ENCODE measurements at places on chromosomes 12 and 14. TPM values are rescaled to one million over a fixed set of nuclear protein-coding genes. Genes with fewer than 3 reads are reported as not detected.
A peak's percentile ranks its signal among the peaks of the same experiment; 100 is the strongest.

DNA sequence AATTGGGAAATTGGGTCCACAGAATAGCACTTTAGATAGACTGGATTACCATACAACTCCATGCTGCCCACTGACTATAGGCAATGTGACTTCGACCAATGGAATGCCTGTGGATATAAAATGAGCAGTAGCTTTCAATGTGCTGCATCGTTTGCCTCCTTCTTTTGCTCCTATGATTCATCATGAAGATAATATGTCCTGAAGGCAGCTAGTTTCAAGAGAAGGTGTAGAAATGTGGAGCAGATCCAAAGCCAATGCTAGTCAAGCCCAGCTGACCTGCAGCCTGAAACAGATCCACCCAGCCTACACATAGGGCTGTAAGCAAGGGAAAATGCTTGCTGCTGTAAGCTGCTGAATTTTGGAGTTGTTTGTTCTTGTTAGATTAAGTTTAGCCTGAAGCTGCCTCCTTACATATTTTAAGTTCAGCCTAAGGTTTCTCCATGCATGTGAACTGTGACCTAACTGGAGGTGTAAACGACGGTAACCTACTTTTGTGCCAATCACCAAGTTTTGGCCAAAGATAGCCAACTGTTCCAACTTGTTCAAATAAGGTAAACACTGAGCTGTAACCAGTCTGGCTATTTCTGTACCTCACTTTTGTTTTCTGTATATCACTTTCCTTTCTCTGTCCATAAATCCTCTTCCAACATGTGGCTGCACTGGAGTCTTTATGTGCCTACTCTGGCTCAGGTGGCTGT lies 169.1 kb upstream of the AVPR1A start:
- ATAC-seq: no peak

- ATAC-seq: no peak
Observed at GRCh38 chr12:16608946-16609539, 3.1 kb upstream of the LMO3 start.

DNA sequence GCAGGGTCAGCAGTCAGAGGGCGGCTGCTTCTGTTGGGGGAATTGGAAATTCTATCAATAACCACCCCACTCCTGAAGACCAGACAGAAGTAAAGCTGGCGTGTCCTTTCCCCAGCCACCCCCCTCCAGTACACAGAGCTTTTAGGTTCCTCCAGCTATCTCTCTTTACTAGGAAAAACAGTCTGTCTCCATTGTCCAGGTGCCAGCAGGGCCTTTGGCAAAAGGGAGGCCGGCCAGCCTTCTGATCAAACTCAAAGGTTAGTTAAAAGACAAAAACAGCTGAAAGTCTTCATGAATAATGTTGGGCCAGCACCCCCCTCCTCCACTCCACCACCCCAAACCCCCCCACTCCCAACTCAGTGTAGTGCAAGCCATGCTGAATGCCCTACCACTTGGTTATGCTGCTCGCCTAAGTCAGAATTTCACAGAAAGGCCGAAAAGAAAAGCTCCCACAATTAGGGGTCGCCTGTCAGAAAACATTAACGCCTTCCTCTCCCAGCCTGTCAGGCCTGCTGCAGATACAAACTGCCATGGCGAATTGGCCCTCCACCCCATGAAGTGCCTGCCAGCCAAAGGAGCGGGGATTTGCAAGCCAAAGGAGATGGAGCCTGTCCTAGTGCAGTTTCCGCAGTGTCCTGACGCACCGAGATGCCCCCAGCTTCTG lies 8.9 kb downstream of the ASCL1 start:
- no peak for ATAC-seq

DNA sequence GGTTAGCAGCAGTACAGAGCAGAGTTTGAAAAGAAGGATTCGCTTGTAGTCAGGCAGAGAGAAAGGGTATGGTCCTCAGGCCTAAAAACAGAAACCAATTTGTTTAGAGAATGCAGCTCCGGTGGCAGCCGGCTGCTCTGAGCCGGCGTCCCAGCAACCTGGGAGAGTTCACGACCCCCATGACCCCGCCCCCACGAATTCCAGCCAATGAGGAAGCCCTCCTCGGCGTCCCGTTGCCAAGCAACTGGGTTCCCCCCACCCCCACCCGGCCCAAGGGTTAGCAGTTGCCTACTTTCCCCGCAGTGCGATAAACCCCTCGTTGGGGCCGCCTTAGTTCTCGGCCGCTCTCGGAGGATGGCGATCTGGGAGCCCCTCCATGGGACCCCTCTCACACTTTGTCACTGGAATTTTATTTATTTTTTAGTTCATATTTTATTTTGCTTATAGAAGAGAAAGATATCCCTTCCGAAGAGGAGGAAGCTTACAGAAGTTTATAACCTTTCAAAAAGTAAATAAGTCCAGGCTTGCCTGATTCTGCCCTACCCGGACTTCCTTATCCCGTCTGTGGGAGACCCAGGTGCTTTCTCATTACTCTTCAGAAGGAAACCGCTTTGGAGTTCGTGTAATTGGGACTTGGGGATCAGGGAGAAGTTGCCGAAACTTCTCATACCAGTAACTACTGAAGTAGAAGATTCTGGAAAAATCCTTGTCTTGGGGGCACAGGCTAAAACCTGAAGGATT lies at the start of gene CCDC60:
CCDC60 (plus strand) TSS at position 300 of the 741 bp plus-strand sequence. CDS start 448 bp downstream, outside the sequence.
- ATAC-seq: no peak

GRCh38 chr14:36726128-36726527 lies 64.5 kb downstream of the PAX9 start:
- no peak for ATAC-seq

The OR8S1 gene
- total RNA-seq: not detected

- no peak for ATAC-seq
Observed at GRCh38 chr14:52871606-52872005, 79.2 kb downstream of the FERMT2 start.

GRCh38 chr14:104589338-104590195 lies 10.0 kb downstream of the C14orf180 start:
- no peak for ATAC-seq

The WIF1 gene
- total RNA-seq: 3.0 TPM

The KRT75 gene
- not detected for total RNA-seq

DNA sequence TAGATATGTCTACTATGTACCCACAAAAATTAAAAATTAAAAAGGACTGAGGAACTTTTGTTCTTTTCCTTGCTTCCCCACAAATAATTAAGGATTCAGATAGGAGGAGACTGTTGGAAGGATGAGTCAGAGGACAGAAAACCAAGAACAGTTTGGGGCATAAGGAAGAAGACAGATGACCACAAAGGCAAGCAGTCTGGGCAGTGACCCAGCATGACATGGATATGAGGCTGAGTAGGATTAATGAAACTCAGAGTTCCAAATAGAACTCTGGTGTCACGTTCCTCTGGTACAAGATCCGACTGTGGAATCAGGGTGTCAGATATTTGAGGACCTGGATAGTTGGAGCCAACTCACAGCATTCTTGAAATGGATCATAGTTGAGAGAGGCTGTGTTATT lies 89.3 kb upstream of the SLC38A4 start:
- peak; percentile 66 for ATAC-seq

The SYNDIG1L gene
- total RNA-seq: 0.20 TPM

DNA sequence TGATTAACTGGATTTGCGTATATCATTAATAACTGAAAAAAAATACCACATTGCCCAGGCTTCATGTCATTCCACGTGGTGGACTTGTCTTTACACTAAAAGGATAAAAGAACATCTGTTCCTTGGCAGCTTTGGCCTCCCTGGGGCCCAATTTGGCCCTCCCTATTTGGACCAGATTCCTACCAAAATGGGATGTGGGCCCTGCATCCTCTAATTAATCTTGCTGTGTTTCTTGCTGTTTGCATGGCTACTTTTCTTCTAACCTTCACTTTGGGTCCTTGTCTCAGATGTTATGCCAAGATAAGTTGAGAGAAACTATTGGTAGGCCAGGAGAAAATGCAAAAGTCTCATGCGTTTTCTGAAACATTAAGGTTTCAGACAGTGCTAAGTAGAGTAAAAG lies 57.5 kb downstream of the PTHLH start:
- no peak for ATAC-seq

The BEGAIN gene
- total RNA-seq: 4.2 TPM

The ADCY4 gene
- 40.5 TPM for total RNA-seq

- no peak for ATAC-seq
Observed at GRCh38 chr12:48028541-48029431, 24.5 kb upstream of the COL2A1 start.

DNA sequence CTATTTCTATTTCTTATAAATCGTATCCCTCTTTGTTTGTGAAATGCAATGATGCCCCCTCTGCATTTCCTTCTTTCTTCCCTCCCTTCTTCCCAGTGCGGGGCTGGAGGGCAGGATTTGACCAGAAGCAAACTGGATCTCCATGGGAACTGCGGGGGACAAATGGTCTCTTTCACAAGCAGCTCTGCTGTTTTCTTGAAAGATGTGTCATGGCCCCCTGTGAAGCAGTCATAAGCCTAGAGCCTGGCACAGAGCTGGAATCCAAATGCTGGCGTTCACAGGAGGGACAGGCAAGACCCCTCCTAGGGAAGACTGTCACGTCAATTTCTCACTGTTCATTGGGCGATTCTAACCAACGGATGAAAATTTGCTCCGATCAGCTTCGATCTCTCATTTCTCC lies 203.5 kb upstream of the NOS1 start:
- no peak for ATAC-seq

DNA sequence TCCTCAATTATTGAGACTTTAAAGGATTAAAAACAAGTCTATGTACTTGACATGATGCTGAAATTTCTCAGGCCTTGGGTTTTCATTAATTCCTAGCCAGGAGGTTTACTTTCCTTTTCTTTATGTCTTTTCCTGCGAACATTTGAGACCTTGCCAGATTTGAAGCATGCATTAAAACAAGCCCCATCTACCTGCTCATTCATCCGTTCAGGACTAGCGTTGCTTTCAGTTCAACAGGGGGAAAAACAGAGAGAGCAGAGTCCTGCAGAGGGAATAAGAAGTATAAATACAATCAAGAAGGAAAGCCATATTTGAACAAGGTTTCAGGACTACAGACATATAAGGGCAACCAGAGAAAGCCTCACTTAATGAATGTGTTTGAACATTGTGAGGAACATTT lies 542.4 kb downstream of the DIO2 start:
- ATAC-seq: no peak

GRCh38 chr12:58564721-58565120 lies 355.6 kb downstream of the LRIG3 start:
- no peak for ATAC-seq

DNA sequence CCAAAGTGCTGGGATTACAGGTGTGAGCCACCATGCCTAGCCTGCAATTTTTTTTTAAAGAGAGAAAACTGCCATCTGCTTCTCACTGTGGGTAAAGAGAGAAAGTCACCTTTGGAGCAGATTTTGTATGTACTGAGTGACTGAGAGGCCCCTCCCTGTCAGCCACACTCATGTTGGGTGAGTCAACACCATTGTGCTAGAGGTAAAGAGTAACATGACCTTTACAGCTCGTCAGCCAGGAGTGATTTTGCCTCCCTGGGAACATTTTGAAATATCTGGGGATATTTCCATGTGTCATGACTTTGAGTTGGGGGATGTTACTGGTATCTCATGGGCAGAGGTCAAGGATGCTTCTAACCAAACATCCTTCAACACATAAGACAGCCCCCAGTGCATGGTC lies 115.2 kb downstream of the KSR2 start:
- no peak for ATAC-seq

The SIX6 gene
- not detected for total RNA-seq

- no peak for ATAC-seq
Observed at GRCh38 chr12:64895526-64895925, 71.1 kb downstream of the TBC1D30 start.

- no peak for ATAC-seq
Observed at GRCh38 chr12:128326406-128326805, 59.4 kb downstream of the TMEM132C start.

- ATAC-seq: no peak
Observed at GRCh38 chr12:109611223-109611622, 37.6 kb downstream of the MVK start.

DNA sequence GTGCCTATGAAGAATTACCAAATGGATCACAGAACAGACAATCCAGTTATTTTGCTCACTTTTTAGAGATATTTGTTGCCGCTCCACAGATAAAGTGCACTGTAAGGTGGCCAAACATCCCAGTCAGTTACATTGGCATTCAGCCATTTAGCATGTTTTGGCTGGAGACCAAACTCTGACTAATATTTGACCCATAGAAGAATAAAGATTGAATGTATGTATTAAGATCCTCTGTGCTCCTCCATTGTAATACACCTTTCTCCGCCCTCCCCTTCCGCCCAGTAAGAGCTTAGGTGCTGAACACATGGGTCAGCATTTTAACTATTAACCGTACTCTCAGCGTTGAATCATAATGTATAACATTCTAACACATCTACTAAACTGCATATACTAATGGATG lies 163.4 kb downstream of the ANO6 start:
- ATAC-seq: no peak

DNA sequence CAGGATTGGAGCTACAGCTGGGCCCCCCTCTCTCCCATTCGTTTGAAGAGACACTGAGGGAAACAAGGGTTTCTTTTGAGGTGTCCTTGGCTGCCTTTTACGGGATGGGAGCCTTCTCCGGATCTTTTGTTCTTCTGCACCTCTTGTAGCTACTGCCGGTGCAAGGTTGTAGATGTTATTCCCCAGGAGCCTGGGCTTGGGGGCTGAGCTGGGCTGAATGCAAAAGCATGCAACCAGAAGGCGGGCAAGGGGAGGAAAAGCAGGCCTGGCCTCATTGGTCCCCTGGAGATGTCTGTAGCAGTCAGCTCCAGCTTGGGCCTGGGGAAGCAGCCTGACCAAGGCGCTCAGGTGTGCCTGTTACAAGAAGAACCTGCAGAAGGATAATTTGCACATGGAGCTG lies 110.3 kb downstream of the GCH1 start:
- no peak for ATAC-seq

DNA sequence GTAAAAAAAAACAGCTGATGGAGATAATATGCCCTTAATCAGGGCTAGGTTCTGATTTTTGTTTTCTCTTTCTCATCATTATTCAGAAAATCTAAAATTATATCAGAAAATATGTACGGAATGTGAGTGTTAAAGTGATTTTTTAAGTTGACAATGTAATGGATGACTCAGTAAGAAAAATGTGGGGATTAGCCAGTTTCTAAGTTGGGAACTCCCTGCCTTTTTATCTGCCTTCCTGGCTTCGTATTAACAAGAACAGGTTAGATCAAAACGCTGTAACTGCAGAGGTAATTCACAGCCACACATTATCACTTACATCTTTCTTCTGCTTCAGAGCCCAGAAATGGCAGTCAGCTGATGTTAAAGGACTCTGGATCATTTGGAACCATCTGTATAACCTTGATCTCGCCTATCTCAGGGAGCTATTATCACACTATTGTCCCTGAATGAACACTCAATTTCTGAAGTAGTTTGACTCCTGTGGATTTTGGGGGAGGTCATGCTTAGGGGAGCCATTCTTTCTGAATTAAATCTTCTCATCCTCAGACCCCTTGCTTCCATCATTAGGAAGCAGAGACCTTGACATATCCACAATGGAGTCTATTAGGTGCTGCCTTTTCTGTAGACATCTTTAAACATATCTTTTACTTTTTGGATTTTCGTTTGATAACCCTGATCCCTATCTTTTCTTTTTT lies 135.7 kb upstream of the SLC16A7 start:
- no peak for ATAC-seq

DNA sequence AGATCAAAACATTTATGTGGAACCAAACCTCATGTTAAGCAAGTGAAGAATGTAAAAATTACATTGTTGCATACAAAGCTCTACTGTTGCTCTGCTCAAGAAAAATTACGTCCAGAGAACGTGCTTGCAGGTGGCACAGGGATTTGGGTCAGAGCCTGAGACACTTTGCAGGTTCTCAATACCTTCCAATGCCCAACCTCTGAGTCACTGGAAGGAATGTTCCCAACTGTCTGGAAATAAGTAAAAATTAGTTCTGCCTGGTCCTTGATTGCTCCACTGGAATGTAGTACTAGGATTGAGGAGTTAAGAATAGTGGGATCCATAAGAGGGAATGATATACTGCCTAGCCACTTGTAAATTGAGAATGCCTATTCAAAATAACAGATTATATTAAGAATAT lies 2.8 kb upstream of the IFNG start:
- no peak for ATAC-seq
